NCI-H2029 (cell line): ENCODE measurements at places on chromosomes 11 and 22.

DNA sequence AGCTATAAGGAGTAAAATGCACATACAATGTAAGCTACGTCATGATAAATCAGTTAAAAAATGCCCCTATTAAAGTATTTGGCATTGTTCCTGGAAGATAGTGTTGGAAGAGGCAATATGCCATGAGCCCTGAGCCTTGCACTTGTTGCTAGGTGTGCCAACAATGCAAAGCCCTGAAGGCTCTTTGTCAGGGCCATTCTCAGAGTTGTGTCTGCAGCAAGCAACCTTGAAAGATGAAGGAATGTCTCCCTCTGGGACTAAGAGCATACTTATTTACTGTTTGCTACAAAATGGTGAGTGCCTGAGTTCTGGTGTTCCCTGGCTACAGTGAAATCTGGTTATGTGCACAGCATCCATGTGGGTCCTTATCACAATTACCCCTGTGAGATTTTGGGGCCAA lies 322.3 kb upstream of the FAT3 start:
- no peak for DNase-seq

DNA sequence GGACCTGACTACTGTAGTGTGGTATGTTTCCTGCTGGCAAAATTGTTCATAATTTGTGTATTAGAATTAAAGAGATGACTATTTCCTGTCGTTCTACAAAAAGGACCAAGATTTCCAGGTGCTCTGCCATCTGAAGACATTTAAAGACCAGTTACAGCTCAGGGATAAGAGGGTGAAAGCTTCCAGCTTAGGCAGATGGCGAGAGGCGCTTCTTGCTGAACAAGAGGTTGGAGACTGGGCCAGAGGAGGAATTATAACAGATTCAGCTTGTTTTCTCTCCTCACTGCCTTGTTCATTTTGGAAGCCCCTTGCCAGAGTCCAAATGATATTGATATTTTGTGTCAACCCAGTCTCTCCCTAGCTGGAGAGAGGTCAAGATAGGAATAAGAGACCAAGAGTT lies 23.1 kb upstream of the NNMT start:
- no peak for DNase-seq

- DNase-seq, result peak; percentile 74
These were observed 187.8 kb downstream of the MIAT start for GRCh38 chr22:26845021-26845743.

GRCh38 chr11:125343718-125344131 lies 152.3 kb downstream of the FEZ1 start:
- no peak for DNase-seq

DNA sequence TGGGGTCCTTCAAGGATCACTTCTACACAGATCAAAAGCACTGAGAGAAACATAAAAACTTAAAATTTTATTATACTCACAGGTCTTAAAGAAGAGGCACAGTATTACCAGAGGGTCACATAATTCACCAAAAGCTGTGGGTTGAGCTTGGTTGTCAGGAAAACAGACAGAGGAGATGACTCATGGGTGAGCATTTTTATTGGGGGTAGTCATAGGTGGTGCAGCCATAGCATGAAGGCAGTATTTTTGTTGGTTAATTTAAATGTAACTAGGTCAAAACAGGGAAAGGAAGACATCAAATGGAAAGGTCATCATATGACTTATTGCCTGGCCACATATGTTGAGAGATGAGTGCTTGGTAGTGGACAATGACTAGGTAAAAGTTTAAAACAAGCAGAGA lies 24.2 kb downstream of the OR5B17 start:
- DNase-seq, result no peak
